ENCODE measurements at places on chromosomes 4 and X. TPM values are rescaled to one million over a fixed set of nuclear protein-coding genes. Genes with fewer than 3 reads are reported as not detected.

DNA sequence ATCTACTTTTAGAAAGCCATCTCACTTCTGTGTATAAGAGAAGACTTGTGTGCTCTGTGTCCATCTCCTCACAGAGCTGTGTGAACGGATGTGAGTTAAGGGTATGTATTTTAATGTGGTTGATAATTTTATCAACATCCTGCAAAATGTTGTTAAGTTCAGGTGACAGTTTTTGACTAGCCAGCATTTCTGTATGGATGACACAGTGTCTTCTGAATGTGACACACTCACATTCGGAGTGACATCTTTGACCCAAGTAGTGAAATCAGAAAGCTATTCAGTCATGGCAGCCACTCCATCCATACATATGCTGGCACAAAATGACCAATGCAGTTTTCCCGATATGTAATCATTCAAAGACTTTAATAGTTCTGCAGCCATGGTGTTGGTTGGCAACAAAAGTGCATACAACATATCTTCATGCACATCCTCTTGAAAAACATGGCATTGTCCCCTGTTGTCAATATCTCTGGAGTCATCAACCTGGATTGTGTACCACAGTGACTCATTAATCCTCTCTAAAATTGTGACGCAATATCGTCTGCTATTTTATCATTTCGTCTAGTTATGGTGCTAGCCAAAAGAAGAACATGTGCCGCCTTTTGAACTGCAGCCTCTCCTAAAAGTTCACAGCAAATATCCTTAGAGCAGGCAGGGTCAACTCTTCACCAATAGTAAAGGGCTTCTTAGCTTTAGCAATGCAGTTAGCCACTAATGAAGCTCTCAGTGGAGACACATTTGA is 6.8 kb upstream of the FGF2 start:
- H3K36me3 ChIP-seq, result no peaks in the 10 kb centered on the region
- DNase-seq, result no peak
- no peak overlapping the region for H3K4me3 ChIP-seq
- H3K27ac ChIP-seq, result no peak overlapping the region
- H3K4me1 ChIP-seq, result no peaks in the 10 kb centered on the region
- H3K27me3 ChIP-seq, result no peaks in the 10 kb centered on the region

DNA sequence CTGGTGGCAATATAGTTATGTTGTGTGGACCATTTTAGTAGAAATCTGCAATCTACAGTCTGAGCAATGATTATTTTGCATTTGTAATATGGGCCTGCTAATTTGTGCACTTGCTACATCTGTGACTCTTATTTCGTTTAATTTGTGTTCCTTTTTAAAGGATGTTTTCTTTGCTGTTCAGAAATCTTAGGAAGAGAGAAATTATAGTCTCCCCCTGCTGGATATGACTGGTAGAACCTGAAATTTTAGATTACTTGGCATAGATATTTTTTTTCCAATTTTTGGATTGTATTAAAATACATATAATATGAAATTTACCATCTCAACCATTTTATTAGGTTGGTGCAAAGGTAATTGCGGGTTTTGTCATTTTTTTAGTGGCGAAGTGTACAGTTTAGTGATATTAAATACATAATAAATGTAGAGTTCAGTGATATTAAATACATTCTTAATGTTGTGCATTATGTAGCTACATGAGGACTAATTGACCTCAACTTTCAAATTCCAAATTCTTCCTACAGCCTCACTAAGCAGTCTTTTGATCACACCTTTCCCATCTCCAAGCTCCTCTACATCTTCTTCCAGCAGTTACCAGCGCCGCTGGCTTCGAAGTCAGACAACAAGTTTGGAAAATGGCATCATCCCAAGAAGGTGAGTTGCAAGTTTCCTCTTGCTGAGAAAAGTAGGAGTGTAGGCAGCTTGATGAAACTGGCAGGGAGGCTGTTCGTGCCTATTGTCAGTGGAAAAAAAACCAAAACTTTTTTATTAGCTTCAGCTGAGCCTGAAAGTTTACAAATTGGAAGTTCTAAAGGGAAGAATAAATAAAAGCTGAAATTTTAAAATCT is 82.2 kb downstream of the FNIP2 start:
- no peaks in the 10 kb centered on the region for H3K36me3 ChIP-seq
- peak; percentile 54 for DNase-seq
- no peaks in the 10 kb centered on the region for H3K4me1 ChIP-seq
- H3K27ac ChIP-seq, result no peak overlapping the region
- no peaks in the 10 kb centered on the region for H3K27me3 ChIP-seq

DNA sequence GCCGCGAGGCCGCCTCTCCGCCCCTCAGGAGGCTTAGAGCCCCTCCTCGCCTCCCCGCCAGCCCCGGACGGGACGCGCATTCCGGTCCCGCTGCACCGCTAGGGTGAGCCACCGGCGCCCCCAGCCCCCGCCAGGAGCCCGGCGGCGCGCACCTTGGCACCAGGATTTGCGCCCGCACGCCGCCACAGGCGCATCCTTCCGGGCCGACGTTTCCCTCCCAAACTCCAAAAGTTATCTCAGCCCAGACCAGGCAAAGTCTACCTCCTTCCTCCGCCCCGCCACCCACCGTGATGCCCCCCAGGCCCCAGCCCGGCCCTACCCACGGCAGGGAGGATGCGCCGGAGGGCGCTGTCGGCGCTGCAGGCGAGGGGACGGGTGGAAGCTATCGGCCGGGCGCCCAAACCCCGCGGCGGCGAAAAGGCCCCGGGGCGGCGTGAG is 538 bp downstream of the SCML2 start:
- H3K4me3 ChIP-seq, result peak overlapping the region; percentile 30
- no peaks in the 10 kb centered on the region for H3K4me1 ChIP-seq
- H3K27ac ChIP-seq, result peak overlapping the region; percentile 74

GRCh38 chr4:4384837-4385236 is 2.1 kb upstream of the NSG1 start:
- H3K27me3 ChIP-seq, result peaks cover 64% of the 10 kb centered on the region
- H3K27ac ChIP-seq, result no peak overlapping the region
- no peak for DNase-seq
- H3K36me3 ChIP-seq, result no peaks in the 10 kb centered on the region
- peaks cover 5% of the 10 kb centered on the region for H3K4me1 ChIP-seq
- no peak overlapping the region for H3K4me3 ChIP-seq

Gene SYNPO2
- polyA plus RNA-seq, result 3.5 TPM

DNA sequence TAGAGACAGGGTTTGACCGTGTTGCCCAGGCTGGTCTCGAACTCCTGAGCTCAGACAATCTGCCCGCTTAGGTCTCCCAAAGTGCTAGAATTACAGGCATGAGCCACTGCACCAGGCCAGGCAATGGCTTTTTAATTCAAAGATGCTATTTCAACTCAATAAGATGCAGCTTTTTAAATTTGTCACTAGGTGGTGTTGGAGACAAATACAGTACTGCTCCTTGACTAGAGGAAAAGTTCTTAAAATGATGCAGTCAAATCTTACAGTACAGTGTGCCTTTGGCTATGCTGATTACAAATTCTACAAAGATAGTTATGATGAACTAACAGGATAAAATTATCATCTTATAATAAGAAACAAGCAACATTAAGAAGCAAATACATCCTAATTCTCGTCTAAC is 441.1 kb downstream of the KCNIP4 start:
- H3K36me3 ChIP-seq, result no peaks in the 10 kb centered on the region
- H3K27ac ChIP-seq, result no peak overlapping the region
- no peak for DNase-seq
- H3K27me3 ChIP-seq, result no peaks in the 10 kb centered on the region
- H3K4me1 ChIP-seq, result no peaks in the 10 kb centered on the region
